ENCODE measurements at places on chromosomes 5 and 9.

- DNase-seq: no peak
Measured at GRCh38 chr9:77128125-77128789, 49.1 kb upstream of the VPS13A start.

- DNase-seq: no peak
Measured at GRCh38 chr9:29039258-29039657, 1466.0 kb upstream of the C9orf72 start.

DNA sequence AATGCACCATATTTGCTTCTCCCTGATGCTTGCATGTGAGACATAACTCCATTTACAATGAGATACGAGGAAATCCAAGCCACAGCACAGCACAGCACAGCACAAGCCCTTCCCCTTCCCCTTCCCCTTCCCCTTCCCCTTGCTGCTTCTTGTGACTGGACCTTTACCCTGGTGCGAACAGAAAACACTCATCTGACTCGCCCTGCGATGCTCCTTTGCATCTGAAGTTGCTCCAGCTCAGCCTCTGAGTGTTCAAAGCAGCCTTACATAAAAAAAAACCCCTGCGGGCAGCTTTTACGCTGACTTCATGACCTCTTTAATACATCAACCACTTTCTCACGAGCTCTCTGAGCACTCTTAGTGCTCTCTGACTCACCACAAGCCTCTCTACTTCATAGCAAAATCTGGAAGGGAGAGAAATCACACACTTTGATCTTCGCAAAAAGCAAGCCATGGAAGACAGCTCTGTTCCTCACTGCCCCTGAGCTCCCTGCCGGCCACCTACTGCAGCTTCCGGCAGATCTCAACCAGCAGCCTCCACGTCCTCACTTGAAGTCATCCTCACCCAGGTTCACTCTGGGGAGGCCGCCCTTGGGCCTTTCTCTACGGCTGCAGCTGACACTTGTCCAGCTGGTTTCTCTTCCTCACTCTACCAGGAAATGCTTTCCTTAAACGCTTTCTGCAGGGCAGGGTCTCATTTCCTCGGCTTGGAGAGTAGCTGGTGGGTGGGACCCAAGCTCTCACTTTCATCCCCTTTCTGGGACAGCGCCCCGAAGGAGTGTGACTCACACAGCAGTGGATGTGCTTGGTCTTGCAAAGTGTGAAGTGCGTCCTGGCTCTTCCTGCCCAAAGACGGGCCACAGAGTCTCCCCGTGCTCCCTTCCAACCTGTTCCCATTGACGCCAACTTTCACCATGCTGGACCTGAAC lies 5.3 kb downstream of the SLC34A1 start:
- no peak for DNase-seq

DNA sequence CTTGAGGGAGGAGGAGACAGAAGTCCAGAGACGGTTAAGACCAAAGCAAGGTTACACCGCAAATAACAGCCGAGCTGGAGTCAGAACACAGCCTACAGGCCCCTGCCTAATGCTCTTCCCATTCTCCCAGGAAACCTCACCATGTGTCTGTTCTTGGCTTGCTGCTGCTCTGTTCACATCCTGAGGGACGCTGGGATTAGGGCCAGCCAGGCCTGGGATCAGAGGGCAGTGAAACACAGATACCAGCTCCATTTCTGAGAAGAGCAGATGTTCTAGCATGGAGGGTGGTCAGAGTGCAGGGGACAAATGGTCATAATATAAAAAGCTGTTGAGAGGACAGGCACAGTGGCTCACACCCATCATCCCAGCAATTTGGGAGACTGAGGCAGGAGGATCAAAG lies 124.8 kb upstream of the LARP1 start:
- no peak for DNase-seq

DNA sequence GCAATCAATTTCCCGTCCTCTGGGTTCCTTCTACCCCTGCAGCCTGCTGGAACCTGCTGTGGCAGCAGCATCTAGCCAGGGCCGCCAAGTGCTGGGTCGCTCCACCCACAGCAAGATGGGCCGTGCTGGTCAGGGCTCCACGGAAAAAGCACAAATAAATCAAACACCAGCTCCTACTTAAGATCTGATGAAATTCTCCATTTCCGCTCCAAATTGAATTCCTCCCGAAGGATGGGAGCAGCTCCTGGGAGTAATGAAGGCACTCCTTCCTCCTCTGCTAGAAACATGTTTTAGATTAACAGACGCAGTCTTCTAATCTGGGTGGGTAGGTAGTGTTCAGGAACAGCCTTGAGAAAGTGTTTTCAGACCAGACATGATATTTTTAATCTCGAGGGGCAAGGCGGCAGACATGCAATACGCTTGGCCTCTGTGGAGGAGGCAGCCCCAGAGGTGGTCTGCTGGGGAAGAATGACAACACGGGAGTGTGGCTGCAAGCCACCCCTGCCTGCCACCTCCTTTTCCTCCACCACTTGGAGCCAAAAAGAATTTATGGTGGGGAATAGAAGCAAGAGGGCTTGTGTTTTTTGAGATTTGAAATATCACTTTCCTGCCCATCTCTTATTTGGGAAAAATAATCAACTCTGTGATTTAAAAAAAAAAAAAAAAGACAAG lies 194.1 kb downstream of the AOPEP start:
- DNase-seq: no peak

- no peak for DNase-seq
Measured at GRCh38 chr9:29613773-29614172, 2040.5 kb upstream of the C9orf72 start.

DNA sequence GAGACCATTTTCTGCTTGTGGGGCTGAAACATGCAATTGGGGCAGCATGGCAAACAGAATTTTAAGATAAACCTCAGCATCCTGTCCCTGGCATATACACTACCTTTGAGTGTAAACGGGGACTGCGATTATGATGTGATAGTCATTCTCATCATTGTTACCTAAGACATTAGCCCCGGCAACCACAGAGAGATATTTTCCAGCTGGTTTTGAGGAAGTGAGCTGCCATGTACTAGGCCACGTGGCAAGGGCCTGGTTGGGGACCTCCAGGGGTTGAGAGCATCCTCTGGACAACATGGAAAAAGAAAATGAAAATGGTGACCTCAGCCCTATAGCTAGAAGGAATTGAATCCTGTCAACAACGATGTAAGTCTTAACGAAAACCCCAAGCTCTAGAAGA lies 623.6 kb upstream of the CDH18 start:
- no peak for DNase-seq

DNA sequence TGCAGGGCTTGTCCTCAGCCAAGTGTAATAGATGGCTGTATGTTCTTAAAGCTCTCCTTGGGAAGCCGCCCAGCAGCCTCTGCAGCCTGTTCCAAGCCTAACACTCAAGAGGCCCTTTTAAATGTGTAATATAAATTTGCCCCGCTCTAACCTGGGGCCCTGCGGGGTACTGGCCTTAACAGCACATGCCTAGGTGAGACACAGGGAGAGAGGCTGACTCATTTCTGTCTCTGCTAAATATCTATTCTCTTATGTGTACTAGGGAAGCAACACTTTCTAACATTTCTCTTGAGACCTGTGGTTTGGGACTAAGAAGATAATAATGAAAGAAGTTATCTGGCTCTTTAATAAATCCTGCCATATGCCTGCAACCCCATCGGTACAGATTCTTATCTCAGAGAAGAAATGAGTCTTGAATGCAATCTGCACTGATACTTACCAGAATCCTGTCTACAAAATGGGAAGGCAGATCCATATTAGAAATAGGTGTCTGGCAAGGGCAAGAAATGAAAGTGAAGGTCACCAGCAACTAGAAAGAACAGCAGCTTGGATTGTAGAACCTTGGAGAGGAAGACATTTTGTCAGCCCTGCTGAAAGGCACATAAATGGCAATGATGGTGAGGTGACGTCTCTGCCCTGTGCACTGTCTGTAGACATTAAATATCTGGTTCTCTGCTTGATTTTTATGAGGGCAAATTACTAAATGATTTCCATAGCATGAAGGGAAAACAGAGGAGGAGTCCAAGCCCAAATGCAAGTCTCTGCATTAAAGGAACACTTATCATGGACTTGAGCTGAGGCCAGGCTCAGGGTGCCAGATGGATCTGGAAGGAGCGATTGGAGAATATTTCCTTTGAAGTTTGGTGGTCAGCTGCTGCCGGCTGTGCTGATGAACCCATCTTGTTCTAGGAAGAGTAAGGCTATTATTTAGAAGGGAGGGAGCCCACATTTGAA lies 14.5 kb upstream of the TGFBI start:
- no peak for DNase-seq

DNA sequence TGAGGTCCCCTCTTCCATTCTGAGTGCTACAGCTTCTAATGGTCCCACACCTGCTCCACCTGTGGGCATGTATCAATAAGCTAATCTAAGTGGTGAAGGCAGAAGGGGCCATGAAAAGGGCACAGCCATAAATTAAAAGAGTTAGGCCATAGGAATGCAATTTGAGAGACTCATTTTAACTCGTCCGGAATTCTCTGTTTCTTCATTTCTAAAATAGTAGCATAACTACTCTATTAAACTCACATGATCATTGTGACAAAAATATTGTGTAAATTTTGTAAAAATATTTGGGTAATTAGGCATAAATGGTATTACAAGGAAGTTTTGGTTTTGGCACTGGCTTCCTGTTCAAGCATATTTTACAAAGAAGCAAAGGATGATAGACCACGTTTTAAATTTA lies 103.1 kb upstream of the TXNDC8 start:
- DNase-seq: no peak

- no peak for DNase-seq
Measured at GRCh38 chr5:116766470-116766947, 191.9 kb upstream of the SEMA6A start.

DNA sequence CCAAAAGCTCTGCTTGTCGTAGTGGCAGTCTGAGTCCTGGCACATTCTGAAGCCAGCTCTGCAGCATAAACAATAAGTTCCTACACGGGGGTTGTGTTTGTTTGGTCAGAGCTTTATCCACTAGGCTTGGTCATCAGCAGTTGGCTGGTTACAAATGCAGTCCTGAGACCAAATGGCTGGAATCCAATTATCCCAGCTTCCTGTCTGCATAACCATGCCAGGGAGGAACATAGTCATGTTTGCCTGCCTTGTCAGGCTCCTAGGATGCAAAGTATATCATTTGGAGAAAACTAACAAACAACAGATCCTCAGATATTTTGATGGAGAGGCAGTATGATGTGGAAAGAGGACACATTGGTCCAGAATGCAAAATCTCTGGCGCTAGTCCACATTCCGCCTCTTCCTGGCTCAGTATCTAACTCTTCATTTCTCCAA lies 85.8 kb downstream of the FBXO38 start:
- no peak for DNase-seq

DNA sequence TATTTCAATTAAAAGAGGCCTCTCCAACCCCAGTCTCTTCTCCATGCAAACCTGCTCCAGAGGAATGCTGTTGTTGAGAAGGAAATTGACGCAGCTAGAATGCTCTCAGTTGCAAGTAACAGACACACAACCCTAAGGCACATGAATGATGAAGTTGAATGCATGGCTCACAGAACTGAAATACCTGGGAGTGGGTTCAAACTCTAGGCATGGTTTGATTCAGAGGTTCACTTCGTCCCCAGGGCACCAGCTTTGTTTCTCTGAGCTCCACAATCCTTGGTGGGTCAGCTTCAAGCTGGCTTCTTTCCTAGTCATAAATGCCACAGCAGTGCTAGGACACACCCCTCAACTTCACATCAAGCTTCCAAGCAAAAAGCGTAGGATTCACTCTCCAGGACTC lies 4.6 kb downstream of the ACTL7B start:
- no peak for DNase-seq

DNA sequence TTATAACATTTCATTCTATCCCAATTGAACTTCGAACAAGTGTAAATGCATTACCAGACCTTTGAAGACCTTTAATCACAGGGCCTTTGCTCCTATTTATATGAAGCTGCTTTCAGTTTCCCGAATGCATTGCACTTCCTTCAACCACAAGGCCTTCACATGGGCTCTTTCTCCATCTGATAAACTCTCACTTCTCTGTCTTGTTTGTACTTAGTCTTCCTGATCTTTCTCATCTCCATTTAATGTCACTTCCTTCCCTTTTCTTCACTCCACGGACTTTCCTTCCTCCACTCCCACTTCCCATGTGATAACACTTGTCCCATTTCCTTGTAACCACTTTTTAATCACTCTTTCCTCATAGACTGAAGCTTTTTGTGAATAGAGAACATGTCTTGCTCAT lies 74.3 kb upstream of the TNC start:
- no peak for DNase-seq

DNA sequence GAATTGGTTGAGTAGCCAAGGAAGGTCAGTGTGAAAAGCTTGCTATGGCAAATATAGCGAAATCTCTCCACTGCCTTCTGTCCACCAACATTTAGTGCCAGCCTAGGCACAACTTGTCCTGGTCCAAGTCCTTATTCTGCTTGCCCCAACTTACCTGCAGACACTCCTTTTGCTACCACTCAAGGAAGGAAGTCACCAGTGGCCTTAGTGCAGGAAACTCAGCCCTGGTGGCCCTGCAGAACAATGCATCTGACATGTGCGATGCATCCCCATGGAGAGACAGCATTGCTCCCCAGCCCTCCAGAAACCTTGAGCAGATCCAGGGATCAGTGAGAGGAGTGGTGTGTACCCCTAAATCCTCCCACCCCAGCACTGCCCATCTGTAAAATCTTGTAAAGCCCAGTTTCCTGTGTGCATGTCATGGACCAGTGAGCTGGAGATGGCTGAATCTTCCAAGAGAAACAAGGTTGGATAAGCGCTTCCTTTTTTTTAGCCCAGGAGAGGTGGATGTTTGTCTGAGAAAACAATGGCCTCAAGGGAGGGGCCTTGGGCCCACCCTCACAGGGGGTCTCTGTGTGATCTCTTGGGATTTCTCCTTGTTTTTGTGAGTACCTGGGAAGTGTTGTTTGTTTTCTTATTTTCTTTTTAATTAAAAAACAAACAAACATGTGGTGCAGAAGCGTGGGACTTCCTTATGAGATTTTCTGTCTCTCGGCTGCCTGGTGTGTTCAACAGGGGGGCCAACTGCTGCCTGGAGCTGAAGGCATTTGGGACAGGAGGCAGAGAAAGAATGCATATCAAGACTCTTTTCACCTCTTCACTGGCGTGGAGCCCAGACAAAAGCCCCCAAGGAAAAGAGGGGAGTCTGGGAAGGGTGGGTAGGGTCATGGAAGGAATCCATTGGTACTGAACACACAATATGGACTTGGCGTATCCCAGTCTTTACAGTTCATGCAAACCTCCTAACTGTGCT lies 3.6 kb downstream of the FOXI1 start:
- DNase-seq: no peak

DNA sequence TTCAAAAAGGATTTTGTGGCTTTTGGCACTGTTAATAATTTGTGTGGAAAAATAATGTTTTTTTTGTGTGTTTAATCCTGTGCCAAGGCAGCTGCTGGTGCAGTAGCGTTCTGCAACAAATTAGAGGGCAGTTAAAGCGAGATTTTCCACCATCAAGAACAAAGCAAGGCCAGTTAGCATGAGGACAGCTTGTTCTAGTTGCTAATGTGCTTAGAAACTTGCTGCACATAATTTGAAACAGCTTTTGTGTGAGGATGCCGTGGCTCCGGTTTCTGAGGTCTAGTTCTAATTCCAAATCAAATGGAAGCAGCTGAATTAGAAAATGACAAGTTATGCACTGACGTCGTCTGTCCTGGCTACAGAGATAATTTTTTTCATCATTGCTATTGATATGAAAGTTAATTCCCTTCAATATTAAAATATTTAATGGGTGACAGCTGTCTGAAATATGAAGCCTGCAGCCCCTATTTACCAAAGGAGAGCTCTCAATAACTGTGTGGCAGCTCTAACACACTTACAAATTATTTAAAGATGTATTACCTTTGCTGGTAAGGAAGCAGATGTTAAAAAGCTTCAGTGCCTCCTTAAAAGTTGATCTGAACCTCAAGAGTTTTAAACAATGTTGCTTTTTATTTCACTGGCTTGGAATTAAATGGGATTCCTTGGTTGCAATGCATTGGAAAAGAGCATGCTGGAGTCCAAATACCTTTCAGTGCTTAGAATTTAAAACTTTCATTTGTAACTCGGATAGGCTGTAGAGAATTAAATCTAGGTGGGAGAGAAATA lies 128.6 kb downstream of the SPATA31D1 start:
- DNase-seq: peak; percentile 11
